Neuronal stem cell (in vitro differentiated cells): ENCODE measurements at places on chromosomes 4 and X.
A peak's percentile ranks its signal among the peaks of the same experiment; 100 is the strongest.

GRCh38 chr4:99586797-99587196 lies 12.2 kb downstream of the MTTP start:
- H3K4me3 ChIP-seq: no peak overlapping the region
- H3K27ac ChIP-seq: no peak overlapping the region
- no peaks in the 10 kb centered on the region for H3K36me3 ChIP-seq
- no peaks in the 10 kb centered on the region for H3K27me3 ChIP-seq
- H3K4me1 ChIP-seq: no peaks in the 10 kb centered on the region

GRCh38 chr4:38822748-38823303 lies 18.2 kb upstream of the TLR1 start:
- H3K4me1 ChIP-seq: no peaks in the 10 kb centered on the region
- H3K27ac ChIP-seq: no peak overlapping the region
- no peaks in the 10 kb centered on the region for H3K36me3 ChIP-seq

DNA sequence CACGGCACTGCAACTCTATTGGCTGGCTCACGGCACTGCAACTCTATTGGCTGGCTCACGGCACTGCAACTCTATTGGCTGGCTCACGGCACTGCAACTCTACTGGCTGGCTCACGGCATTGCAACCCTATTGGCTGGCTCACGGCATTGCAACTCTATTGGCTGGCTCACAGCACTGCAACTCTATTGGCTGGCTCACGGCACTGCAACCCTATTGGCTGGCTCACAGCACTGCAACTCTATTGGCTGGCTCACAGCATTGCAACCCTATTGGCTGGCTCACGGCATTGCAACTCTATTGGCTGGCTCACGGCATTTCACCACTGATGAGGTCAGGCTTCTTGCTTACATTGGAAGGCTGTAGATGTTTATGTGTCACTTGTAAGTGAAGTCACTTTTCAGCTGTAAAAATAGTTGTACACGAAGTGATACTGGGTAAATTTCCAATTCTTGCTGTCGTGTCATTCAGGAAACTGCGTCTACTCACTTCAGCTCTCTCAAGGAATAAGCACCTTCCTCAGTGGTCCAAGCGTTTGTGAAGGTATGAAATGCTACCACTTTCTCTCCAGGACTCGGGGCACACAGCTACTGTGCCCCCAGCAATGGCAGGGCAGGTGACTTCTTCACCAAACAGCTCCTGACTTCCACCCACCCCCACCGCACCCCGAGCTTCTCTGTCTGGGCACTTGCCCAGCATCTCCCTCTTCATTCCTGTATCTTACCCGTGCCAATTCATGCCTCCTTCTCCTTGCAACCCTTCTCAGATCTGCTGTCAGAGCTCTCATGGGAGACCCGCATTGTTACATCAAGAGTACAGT lies 141.3 kb downstream of the AFAP1 start:
- no peaks in the 10 kb centered on the region for H3K4me1 ChIP-seq
- H3K27ac ChIP-seq: no peak overlapping the region
- H3K4me3 ChIP-seq: no peak overlapping the region
- peaks cover 20% of the 10 kb centered on the region for H3K36me3 ChIP-seq

DNA sequence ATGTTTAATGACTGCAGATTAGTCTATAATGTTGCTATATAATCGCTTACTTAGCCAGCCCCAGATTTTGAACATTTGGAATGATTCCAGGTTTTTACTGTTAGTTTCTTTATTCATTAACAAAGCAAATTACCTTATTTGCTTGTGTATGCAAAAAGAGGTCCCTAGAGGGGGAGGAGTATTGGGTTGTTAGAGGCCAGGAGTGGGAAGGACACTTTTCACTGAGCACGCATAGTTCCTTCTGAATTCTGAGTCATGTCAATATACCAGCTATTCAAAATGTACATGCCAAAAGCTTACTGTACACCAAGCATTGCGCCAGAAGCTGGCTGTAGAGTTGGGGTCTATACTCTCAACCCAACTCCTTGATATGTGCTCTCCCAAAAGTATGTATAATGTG lies 5.1 kb upstream of the DGAT2L6 start:
- no peaks in the 10 kb centered on the region for H3K36me3 ChIP-seq
- peaks cover 22% of the 10 kb centered on the region for H3K4me1 ChIP-seq
- no peaks in the 10 kb centered on the region for H3K27me3 ChIP-seq
- DNase-seq: no peak
- H3K27ac ChIP-seq: peak overlapping the region; percentile 22
- H3K4me3 ChIP-seq: no peak overlapping the region

GRCh38 chr4:7904952-7905915 lies 34.4 kb downstream of the AFAP1 start:
- H3K4me1 ChIP-seq: peaks cover 47% of the 10 kb centered on the region
- no peak overlapping the region for H3K27ac ChIP-seq
- no peak overlapping the region for H3K4me3 ChIP-seq
- no peaks in the 10 kb centered on the region for H3K36me3 ChIP-seq
- no peaks in the 10 kb centered on the region for H3K27me3 ChIP-seq
